ENCODE measurements at places on chromosomes 2 and 18.

DNA sequence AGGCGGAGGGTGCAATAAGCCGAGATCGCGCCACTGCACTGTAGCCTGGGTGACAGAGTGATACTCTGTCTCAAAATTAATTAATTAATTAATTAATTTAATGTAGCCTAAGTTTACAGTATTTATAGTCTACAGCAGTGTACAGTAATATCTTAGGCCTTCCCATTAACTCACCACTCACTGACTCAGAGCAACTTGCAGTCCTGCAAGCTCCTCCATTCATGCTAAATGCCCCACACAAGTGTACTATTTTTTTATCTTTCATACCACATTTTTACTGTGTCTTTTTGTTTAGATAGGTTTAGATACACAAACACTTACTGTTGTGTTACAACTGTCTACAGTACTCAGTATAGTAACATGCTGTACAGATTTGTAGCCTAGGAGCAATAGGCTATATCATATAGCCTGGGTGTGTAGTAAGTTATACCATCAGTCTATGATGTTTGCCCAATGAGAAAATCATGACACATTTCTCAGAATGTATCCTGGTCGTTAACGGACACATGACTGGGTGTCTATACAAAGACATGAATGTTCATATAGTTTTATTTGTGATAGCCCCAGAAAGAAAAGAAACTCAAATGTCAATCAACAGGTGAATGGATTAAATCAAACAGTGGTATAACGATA, 15.8 kb upstream of the RNU2-63P start:
- no peaks in the 10 kb centered on the region for H3K4me1 ChIP-seq
- H3K27me3 ChIP-seq = no peaks in the 10 kb centered on the region
- no peak for DNase-seq
- no peak overlapping the region for H3K27ac ChIP-seq

GRCh38 chr18:57803103-57803969, at the start of gene ATP8B1:
Gene ATP8B1, minus strand, starts transcription at chr18:57803315. Its CDS starts 71,508 bp downstream, at chr18:57731807.
- peak within 1 kb of the TSS; percentile 90 for H3K27ac ChIP-seq
- H3K4me3 ChIP-seq = peak within 1 kb of the TSS; percentile 76
- H3K27me3 ChIP-seq = no peaks in the 10 kb centered on the region
- H3K4me1 ChIP-seq = peaks cover 11% of the 10 kb centered on the region
- peak; percentile 98 for DNase-seq
- H3K36me3 ChIP-seq = no peaks in the 10 kb centered on the region

DNA sequence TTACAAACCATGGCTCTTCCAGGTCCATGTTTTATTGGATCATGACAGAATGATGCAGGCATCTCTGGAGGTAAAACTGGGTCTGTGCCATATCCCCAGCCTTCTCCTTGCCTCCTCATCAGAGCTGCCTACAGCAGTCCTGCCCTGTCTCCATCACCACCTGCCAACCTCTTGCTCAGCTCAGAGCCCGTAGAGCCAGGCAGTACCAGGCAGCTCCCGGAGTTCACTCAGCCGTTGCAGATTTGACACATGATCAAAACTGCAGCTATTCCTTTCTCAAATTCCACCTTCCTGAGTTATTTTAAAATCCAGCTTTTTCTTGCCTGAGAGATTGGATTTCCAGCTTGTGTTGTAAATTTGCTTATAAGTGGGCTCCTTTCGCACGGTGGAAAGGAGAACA, 218.2 kb upstream of the CELF4 start:
- H3K27me3 ChIP-seq = no peaks in the 10 kb centered on the region
- H3K27ac ChIP-seq = no peak overlapping the region
- no peak overlapping the region for H3K4me3 ChIP-seq
- H3K4me1 ChIP-seq = no peaks in the 10 kb centered on the region
- no peaks in the 10 kb centered on the region for H3K36me3 ChIP-seq
- DNase-seq = no peak

DNA sequence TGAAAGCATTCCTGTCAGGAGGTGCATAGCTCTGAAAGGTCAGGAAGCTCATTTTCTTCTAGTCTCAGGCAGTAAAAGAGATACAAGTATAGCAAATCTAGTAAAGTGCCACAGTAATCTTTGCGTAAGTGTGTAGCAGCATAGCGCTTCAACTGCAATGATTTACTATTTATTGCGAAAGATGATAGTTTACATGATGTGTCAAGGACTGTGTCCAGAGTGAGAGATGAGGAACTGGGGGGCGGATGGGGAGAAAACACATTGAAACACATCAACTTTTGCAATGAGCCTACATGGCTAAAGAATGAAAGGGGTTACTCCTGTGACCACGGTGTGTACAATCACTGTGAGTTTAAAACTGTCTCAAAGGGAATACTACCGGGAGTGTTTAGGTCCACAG, 644.4 kb downstream of the GALR1 start:
- no peaks in the 10 kb centered on the region for H3K36me3 ChIP-seq
- no peak overlapping the region for H3K27ac ChIP-seq
- H3K4me3 ChIP-seq = no peak overlapping the region
- no peaks in the 10 kb centered on the region for H3K27me3 ChIP-seq

GRCh38 chr2:128625963-128626759, 307.5 kb upstream of the HS6ST1 start:
- H3K36me3 ChIP-seq = no peaks in the 10 kb centered on the region
- H3K4me1 ChIP-seq = peaks cover 3% of the 10 kb centered on the region
- DNase-seq = peak; percentile 39
- no peak overlapping the region for H3K27ac ChIP-seq
- no peaks in the 10 kb centered on the region for H3K27me3 ChIP-seq

- H3K27me3 ChIP-seq = no peaks in the 10 kb centered on the region
- H3K36me3 ChIP-seq = no peaks in the 10 kb centered on the region
- no peak overlapping the region for H3K27ac ChIP-seq
- H3K4me1 ChIP-seq = no peaks in the 10 kb centered on the region
- no peak overlapping the region for H3K4me3 ChIP-seq
Observed at GRCh38 chr2:51997571-51997970, 965.6 kb upstream of the NRXN1 start.

DNA sequence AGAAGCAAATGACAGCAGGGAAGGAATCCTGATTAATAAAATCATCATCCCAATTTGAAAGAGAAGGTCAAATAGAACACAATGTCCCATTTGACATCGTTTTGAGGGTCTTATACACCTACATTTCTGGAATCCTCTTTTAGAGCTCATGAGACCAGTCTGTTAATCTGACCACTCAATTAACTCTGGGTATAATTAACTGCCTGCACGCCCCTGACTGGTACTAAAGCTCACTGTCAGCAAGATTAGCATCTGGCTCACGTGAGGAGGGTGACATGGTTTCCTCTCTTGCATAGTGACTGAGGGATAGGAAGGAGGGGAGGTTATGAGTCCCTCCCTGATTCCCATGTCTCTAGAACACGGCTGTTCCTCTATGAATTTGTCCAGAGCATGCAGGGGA, 124.3 kb downstream of the ICOS start:
- no peak overlapping the region for H3K27ac ChIP-seq
- no peak for DNase-seq
- H3K27me3 ChIP-seq = peaks cover 7% of the 10 kb centered on the region

GRCh38 chr2:98543842-98544241, 64.5 kb downstream of the COA5 start:
- H3K27ac ChIP-seq = no peak overlapping the region
- no peak overlapping the region for H3K4me3 ChIP-seq
- H3K36me3 ChIP-seq = peaks cover 74% of the 10 kb centered on the region
- no peaks in the 10 kb centered on the region for H3K27me3 ChIP-seq
- no peak for DNase-seq

- no peak overlapping the region for H3K27ac ChIP-seq
- H3K4me1 ChIP-seq = peaks cover 6% of the 10 kb centered on the region
- H3K4me3 ChIP-seq = no peak overlapping the region
Observed at GRCh38 chr2:113226462-113226861, 52.3 kb downstream of the PAX8 start.

DNA sequence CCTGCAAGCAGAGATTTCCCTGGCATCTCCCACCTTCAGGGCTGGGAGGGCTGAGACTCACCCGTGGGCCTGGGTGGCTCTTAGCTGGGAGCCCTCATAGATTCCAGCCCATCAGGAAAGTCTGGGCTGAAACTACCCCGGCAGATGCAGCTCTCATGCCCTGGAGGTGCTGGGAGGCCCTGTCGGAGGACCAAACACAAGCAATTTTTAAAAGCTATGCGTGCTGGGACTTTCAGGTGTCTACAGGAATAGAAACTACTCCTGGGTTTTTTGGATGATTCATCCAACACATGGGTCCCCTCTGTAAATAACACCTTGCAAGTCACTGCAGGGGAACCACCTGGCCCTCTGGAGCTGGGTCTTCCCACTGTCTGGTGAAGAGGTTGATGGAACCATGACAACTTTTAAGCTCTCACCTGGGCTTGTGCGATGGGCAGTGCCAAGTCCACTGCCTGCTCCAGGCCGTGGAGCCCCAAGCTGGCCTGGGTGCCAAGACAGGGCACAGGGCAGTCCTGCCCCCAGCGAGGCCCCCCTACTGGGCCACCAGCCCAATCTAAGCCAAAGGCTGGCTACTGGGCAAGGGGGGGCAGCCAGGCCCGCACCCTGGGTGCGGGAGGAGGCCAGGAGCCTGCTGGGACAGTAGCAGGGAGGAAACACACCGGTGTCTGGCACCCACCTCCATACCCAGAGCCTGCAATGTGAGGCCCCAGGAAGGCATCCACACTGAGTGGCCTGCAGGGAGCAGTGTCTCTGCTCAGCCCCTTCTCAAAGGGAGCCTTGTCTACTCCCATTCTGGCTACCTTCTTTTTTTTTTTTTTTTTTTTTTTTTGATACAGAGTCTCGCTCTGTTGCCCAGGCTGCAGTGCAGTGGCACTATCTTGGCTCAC, 1.1 kb upstream of the GPR55 start:
- no peaks in the 10 kb centered on the region for H3K27me3 ChIP-seq
- no peaks in the 10 kb centered on the region for H3K36me3 ChIP-seq
- DNase-seq = peak; percentile 48
- H3K4me1 ChIP-seq = no peaks in the 10 kb centered on the region

DNA sequence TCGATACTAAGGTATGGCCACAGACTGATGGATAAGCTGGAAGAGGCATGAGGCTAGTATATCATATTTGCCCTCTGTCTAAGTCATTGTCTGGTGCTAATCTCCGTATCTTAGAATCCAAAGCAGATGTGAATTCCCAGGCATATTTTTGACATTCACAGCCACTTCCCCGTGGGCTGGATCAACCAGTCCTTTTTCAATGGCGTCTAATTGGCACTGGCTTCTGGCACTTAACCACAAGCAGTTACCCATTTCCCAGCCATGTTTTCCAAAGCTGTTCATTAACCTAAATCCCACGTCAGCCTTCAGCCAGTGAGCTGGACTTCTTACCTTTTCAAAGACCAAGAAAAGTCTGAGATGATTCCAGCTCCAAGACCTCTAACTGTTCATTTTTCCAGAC, 20.7 kb upstream of the ZNF407 start:
- no peak overlapping the region for H3K4me3 ChIP-seq
- H3K36me3 ChIP-seq = no peaks in the 10 kb centered on the region
- H3K4me1 ChIP-seq = no peaks in the 10 kb centered on the region
- H3K27ac ChIP-seq = no peak overlapping the region

DNA sequence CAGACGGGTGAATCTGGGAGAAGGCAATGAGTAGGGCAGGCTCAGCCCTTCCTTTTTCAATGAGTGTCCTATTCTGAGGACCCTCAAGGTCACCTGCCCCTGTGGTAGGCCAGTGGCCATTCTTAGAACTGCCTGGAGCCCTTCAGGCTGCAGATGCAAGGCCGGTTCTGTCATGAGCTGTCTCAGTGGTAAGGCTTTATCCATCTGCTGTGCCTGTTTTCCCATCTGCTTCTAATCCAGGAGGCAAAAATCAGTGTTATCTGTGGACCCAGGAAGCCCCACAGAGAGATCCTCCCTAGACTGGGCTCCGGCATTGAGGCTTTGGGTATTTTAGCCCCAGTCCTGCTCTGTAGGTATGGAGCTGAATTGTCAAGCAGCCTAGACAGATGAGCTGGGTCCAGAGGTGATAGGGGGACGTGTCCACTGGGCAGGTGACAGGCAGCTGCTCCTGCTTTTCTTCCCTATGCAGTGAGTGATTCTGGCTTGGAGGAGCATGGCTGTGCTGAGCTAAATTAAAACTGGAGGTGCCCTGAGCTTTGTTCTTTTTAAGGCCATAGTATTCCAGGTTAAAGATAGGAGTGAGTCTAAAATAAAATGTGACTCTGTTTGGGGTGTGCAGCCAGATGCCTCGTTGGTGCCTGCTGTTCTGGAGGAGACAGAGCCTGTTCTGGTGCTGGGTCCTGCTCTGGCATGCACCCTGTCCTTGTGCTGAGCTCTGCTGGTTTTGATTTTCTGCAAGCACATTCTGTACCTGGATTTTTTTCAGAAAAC, 92.5 kb downstream of the FHOD3 start:
- H3K36me3 ChIP-seq = no peaks in the 10 kb centered on the region
- H3K4me1 ChIP-seq = no peaks in the 10 kb centered on the region
- H3K4me3 ChIP-seq = no peak overlapping the region
- DNase-seq = no peak
- no peak overlapping the region for H3K27ac ChIP-seq

DNA sequence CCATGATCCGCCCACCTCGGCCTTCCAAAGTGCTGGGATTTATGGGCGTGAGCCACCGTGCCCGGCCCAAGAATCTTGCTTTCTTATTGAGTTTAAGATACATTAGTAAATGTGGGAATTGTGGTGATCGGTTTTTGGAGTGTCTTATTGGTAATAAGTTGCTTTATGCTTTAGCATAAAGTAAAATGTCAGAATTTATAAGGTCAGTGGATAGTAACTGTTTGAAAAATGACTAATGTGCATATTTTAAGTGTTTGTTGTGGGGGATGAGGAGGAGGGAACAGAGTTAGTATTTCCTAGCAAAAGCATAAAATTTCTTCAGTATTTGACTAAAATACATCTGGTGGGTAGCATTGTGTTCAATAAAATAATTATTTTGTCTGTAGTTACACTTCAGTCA, 77.4 kb downstream of the SLC39A10 start:
- no peak overlapping the region for H3K4me3 ChIP-seq
- H3K27me3 ChIP-seq = no peaks in the 10 kb centered on the region
- H3K36me3 ChIP-seq = peaks cover 24% of the 10 kb centered on the region
- H3K4me1 ChIP-seq = no peaks in the 10 kb centered on the region

DNA sequence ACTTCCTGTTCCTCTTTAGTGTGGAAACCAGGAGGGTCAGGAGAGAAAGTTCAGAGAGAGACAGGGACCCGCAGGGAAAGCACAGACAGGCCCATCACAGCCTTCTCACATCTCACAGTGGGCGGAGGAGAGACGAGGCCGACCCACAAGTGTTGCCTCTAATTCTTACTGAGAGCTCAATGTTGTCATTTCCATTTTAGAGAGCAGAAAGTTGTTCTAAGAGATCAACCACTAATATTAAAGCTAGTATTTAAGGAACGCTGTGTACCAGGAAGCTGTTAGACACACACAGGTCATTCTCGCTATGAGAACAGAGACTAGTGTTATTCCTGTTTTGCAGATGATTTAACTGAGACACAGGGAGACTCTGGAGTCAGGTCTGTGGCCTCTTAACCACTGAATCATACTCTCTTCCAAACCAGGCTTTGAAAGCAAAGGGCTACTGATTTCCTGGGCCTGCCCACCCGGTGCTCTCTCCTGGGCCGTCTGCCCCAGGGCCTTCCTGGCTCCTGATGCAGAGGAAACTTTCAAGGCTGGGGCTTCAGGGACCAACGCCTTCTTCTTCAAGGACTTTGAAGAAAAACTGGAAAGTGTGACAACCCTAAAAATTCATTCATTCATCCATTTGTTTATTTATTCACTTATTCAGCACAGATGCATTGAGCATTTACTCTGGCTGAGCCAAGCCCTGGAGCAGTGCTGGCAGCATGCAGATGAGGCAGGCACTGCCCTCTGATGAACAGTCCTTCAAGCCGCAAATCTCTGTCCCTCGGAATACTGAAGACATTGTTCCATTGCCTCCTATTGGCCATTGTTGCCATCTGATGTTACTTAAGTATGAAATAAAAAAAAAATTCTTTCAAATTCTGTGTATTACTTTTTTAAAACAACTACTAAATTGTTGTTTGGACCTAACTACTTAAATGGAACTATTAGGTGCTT, 37.2 kb upstream of the BIN1 start:
- H3K36me3 ChIP-seq = no peaks in the 10 kb centered on the region
- no peaks in the 10 kb centered on the region for H3K27me3 ChIP-seq
- H3K4me3 ChIP-seq = no peak overlapping the region

All from upper lobe of right lung (tissue), 1 donor.